ENCODE measurements at places on chromosomes 5 and 9. TPM values are rescaled to one million over a fixed set of nuclear protein-coding genes. Genes with fewer than 3 reads are reported as not detected.

TTC16 gene
- total RNA-seq = not detected

STKLD1 gene
- 0.71 TPM for total RNA-seq

DCAF10 gene
- 12.0 TPM for total RNA-seq

GFPT2 gene
- 47.3 TPM for total RNA-seq

MCIDAS gene
- total RNA-seq = 2.1 TPM

CAMSAP1 gene
- 21.2 TPM for total RNA-seq

ARID3C gene
- total RNA-seq = 0.23 TPM

MYOT gene
- total RNA-seq = not detected

DBH gene
- not detected for total RNA-seq

COX7C gene
- total RNA-seq = 635 TPM

AK8 gene
- total RNA-seq = 1.4 TPM

C9orf57 gene
- total RNA-seq = not detected

NR3C1 gene
- total RNA-seq = 40.8 TPM

PCDHA9 gene
- not detected for total RNA-seq

LOX gene
- total RNA-seq = 1.3 TPM

IL17B gene
- not detected for total RNA-seq

SLC35D2 gene
- 18.8 TPM for total RNA-seq

SH3PXD2B gene
- total RNA-seq = 16.5 TPM

FAM169A gene
- 4.2 TPM for total RNA-seq

EIF4E1B gene
- not detected for total RNA-seq

PAXX gene
- 76.5 TPM for total RNA-seq

TCOF1 gene
- 86.3 TPM for total RNA-seq

C9 gene
- total RNA-seq = not detected

INSL6 gene
- not detected for total RNA-seq

FCN2 gene
- not detected for total RNA-seq

PPP3R2 gene
- total RNA-seq = not detected

AUH gene
- 10.7 TPM for total RNA-seq

SLC36A2 gene
- not detected for total RNA-seq

PCDHGA5 gene
- total RNA-seq = 0.15 TPM

NFIL3 gene
- 13.8 TPM for total RNA-seq

ADRB2 gene
- 0.79 TPM for total RNA-seq

HMHB1 gene
- not detected for total RNA-seq

AIF1L gene
- 1.6 TPM for total RNA-seq

SOHLH1 gene
- total RNA-seq = not detected

IGFBPL1 gene
- 2.5 TPM for total RNA-seq

TMEM252 gene
- not detected for total RNA-seq

GMCL2 gene
- total RNA-seq = not detected

NPR2 gene
- total RNA-seq = 7.4 TPM

PTGES gene
- 139 TPM for total RNA-seq
